Activated naive CD8-positive, alpha-beta T cell treated with anti-CD3 and anti-CD28 coated beads for 36 hours (primary cell): ENCODE measurements at places on chromosomes 3 and 15.

GRCh38 chr3:70273492-70273891 is 38.9 kb downstream of the MDFIC2 start:
- H3K27ac ChIP-seq = no peak overlapping the region
- no peak for DNase-seq
- no peaks in the 10 kb centered on the region for H3K36me3 ChIP-seq
- H3K4me1 ChIP-seq = no peaks in the 10 kb centered on the region
- no peak overlapping the region for H3K4me3 ChIP-seq

DNA sequence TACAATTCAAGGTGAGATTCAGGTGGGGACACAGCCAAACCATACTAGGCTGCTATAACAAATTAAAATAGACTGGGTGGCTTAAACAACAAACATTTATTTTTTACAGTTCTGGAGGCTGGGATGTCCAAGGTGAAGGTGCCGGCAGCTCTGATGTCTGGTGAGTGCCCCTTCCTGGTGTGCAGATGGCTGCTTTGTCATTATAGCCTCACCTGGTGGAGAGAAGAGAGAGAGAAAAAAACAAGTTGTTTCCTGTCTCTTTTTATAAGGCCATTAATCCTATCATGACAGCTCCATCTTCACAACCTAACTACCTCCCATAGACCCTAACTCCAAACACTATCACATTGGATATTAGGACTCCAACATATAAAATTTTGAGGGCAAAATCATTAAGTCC is 279.7 kb downstream of the ZIC1 start:
- no peaks in the 10 kb centered on the region for H3K4me1 ChIP-seq
- H3K27ac ChIP-seq = no peak overlapping the region
- H3K27me3 ChIP-seq = no peaks in the 10 kb centered on the region
- DNase-seq = no peak

DNA sequence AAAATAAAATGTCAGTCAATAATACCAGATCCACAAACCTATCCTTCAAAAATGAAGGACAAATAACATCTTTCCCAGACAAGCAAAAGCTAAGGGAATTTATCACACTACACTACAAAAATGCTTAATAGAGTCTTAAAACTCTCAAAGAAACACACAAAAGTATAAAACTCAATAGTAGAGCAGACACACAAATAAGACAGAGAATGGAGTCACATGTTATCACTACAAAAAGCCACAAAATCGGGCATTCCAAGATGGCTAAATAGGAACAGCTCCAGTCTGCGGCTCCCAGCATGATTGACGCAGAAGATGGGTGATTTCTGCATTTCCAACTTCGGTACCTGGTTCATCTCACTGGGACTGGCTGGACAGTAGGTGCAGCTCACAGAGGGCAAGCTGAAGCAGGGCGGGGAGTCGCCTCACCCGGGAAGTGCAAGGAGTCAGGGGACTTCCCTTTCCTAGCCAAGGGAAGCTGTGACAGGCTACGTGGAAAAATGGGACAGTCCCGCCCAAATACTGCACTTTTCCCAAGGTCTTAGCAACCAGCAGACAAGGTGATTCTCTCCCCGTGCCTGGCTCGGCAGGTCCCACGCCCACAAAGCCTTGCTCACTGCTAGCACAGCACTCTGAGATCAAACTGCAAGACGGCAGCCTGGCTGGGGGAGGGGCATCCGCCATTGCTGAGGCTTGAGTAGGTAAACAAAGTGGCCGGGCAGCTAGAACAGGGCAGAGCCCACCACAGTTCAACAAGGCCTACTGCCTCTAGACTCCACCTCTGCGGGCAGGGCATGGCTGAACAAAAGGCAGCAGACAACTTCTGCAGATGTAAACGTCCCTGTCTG is 46.3 kb downstream of the SENP7 start:
- peak overlapping the region; percentile 67 for H3K4me3 ChIP-seq
- H3K36me3 ChIP-seq = peaks cover 27% of the 10 kb centered on the region
- DNase-seq = peak; percentile 72
- peak overlapping the region; percentile 73 for H3K27ac ChIP-seq
- peaks cover 49% of the 10 kb centered on the region for H3K4me1 ChIP-seq
- H3K27me3 ChIP-seq = no peaks in the 10 kb centered on the region

DNA sequence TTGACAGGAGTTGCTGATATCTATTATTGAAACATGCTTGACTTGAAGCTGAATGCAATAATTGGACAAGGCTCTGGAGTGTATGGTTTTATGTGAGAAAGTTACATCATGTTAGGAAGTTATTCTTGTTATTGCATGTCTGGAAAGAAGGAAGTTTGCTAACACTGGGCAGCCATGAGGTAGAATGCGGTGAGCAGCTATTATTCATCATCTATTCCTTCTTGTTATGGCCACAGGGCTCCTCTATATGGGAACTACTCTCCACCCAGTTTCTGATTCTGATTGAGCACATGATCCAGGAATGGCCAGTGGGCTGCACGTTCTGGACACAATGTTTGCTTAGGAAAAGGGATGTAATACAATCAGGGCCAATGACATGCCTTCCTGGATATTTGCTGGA is 37.8 kb upstream of the SCN5A start:
- no peaks in the 10 kb centered on the region for H3K27me3 ChIP-seq
- no peak overlapping the region for H3K27ac ChIP-seq
- DNase-seq = no peak
- H3K4me3 ChIP-seq = no peak overlapping the region
- H3K36me3 ChIP-seq = no peaks in the 10 kb centered on the region

- peaks cover 67% of the 10 kb centered on the region for H3K4me1 ChIP-seq
- H3K36me3 ChIP-seq = peaks cover 73% of the 10 kb centered on the region
- no peaks in the 10 kb centered on the region for H3K27me3 ChIP-seq
Measured at GRCh38 chr3:70982700-70983140, 600.8 kb downstream of the FOXP1 start.

DNA sequence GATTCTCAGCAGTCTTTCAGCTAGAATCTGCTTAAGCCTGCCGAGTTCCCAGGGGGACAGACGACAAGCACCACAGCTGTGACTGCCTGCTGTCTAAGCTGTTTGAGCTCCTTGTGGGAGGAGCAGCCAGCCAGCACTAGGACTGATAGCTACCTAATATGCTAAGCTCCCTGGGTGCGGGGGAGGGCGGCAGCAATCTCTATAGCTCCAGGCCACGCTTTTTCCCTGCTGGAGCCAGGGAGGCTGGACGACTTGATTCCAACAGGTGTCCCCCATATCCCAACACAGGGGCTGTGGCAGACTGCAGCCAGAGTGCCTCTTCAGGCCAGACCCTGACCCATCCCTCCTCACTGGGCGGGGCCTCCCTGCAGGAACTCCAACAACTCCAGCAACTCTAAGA is 134.1 kb upstream of the ARPP21 start:
- H3K27ac ChIP-seq = no peak overlapping the region
- no peak overlapping the region for H3K4me3 ChIP-seq
- no peak for DNase-seq
- H3K27me3 ChIP-seq = no peaks in the 10 kb centered on the region
